Stimulated activated CD4-positive, alpha-beta T cell treated with anti-CD3 and anti-CD28 coated beads, Interleukin-12 subunit alpha, Interleukin-12 subunit beta, amount 100 ng/mL, for 4 hours (primary cell): ENCODE measurements at places on chromosomes 3 and 15.
A peak's percentile ranks its signal among the peaks of the same experiment; 100 is the strongest.

DNA sequence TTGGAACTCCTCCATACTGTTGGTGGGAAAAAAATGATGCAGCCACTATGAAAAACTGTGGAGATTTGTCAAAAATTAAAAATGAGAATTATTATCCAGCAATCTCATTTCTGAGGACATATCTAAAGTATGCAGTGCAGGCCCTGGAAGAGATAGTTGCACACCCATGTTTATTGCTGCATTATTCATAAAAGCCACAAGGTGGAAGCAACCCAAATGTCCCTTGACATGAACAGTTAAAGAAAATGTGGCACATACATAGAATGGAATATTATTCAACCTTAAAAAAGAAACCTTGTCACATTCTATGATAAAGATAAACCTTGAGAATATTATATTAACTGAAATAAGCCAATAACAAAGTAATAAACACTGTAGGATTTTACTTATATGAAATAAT lies 80.9 kb upstream of the ARHGEF26 start:
- DNase-seq = no peak

- DNase-seq = no peak
Measured at GRCh38 chr3:122627301-122627700, 49.9 kb downstream of the PARP15 start.

- no peak for DNase-seq
Measured at GRCh38 chr3:42661593-42662022, 8.1 kb downstream of the ZBTB47 start.

DNA sequence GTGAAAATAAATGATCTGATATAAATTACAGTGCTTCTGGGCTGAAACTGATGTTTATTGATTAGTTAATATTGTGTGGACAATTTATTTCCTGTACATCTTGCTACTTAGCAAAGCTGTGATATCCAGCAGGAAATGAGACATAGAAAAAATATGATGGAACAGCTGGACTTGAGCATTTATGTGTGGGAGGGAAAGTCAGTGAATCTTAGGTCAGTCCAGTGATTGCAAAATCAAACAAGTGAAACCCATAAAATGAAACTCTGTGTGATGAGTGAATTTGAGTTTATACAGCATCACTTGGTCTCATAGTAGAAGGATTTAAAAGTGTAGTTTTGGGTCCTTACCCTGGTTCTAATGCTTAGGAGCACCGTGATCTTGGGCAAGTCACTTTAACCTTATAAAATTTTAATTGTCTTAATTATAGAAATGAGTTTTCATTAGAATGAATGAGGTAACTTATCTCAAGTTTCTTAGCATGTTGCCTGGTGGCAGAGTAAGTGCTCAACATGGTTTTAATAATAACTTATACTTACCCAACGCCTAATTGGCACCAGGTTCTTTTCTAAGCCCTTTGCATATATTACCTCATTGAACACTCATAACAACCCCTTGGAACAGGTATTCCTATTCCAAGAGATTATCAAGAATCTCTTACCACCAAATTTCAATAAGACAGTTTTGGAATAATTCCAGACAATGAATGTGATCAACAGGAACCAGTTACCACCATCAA lies 194.6 kb downstream of the ADAMTSL3 start:
- no peak for DNase-seq

GRCh38 chr3:177787279-177788041 lies 590.2 kb upstream of the TBL1XR1 start:
- no peak for DNase-seq

DNA sequence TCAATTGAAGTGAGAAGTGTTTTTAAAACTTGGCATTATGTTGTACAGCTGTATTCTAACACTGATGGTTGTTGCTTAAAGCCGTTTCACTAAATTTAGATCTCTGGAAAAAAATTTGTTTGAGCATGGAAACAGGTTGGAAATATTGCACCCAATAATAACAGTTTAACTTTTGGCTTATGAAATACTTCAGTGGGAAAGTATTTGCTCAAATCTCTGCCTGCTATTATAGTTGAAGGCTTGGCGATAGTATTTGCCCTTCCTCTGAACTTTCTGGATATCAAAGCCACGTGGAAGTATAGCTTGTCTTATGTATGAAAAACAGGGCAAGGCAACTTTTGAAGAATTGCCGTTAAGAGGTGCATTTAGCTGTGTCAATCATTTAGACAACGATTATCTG lies 270.3 kb upstream of the LRRFIP2 start:
- no peak for DNase-seq

- DNase-seq = no peak
Measured at GRCh38 chr3:59878038-59878427, 828.2 kb upstream of the CFAP20DC start.

DNA sequence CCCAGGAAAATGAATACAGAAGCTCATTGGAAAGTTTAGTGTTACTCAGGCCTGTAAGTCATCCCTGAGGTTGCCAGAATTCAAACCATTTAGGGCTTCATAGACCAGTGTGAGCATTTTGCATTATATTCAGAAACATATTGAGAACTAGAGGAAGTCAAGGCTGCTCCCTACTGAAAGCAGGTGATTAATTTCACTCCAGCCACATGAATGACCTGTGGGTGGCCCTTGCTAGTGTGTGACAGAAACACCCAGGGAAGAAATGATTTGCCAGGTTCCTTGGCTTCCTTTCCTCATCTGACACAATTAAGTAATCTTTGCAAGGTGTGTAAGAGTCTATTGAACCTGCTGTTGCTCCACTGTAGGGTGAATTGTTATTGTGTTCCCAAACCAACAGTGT lies 61.8 kb downstream of the GAP43 start:
- no peak for DNase-seq

DNA sequence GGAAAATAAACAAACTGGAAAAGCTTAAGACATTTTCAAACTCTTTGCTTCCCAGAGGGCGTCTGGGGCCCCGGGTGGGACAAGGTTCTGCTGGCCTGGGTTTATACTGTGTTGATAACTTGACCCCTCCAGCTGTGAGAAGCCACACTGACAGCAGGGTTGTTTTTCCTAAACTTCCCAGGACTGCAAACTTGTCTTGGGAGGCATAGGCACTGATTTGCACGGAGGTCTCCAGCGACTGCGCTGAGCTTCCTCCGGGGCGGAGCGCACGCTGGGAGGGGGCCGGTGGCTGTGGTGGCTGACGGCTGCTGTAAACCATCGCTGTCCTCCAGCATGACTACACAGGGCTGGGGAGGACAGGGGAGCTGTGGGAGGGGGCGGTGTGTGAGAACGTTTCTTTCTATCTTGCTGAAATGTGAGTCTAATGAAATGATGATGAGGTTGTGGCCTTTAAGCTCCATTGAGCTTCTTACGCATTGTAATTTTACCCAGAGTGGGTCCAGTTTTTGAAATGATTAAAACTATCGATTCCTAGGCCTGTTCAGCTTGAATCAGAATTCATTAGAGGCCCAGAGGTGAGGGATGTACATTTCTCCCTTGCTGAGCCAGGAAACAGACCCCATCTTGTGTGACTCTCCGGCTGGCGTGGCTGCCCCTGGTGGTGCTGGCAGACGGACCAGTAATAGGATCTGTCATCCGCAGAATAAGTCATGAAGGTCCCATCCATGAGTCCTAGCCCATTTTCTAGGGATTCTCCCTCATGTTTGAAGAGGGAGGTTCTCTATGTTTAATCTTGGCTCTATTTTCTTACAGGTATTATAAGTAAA lies 40.5 kb upstream of the VPS8 start:
- DNase-seq = no peak

DNA sequence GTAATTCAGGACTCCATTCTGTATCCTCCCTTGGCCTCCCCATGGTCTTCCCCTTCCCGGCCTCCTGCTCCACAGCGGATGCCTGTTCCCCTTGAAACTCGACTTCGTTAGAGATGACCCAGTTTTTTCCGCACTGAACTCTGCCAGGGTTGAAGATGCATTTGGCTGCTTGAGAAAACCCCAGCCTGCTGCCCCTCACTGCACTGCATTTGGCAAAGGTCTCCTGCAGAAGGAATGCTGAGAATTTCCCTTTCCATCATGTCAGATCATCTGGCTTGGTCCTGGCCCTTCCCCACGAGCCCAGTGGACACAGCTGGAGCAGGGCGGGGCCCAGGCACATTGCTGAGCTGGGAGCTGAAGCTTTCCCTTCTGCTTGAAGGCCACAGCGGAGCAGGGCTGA lies 37.6 kb upstream of the RGMA start:
- no peak for DNase-seq

DNA sequence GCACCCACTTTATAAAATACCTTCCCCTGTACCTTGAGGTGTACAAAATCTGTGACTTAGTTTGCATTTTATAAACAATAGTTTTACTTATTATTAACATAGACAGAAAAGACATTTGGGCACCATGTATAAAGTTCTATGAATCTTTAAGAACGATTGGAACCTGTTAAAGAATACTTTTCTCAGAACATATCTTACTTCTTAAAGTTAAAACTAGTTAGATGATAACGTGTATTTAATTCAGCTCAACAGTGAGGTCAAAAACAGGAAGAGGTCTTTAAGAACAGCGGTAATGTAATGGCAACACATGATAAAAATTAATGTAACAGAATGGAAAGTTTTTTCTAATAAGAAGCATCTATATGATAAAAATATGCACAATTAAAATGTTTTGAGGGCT lies 25.0 kb downstream of the CPOX start:
- no peak for DNase-seq

GRCh38 chr3:44678480-44679116 lies 30.1 kb downstream of the ZNF35 start:
- DNase-seq = no peak

- no peak for DNase-seq
Measured at GRCh38 chr3:139473155-139473771, 3.1 kb downstream of the RBP2 start.

DNA sequence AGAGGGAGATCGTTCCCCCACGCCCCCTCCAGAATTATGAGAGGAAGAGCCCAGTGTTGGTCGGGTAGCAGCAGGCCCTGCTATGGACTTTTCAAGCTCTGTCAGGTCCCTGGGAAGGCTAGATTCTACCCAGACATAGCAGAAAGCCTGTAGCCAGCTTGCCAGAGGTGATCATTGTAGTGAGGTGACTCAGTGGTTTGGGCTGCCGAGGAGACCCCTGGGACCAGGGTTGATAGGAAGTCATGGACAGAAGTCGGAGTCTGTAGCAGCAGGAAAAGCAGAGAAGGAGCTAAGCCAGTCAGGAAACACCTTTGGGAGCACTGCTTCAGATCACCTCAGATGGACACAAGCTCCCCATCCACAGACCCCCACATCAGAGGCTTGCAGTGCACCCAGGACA lies 67.7 kb downstream of the CCNL1 start:
- no peak for DNase-seq

DNA sequence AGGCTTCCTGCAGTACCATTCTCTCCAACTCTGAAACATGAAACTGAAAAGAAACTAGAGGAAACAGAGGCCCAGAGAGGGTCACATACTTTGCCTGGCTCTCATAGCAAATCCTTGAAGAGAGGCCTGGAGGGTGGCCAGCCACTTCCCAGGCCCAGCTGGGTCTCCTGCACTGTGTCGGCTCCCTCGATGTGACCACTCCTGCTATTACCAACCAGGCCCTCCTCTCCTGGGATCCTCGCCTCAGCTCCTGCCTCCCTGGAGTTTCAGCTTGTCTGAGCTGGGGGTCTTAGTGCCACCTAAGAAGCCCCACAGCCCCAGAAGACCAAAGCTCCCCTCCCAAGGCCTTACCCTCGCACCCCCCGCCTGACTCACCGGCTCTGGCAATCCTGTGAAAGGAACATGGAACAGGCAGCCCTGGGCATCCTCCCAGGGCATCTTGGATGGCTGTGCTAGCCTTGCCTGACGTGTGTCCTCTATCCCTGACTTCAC lies 4.6 kb downstream of the LOXL1 start:
- DNase-seq = no peak

DNA sequence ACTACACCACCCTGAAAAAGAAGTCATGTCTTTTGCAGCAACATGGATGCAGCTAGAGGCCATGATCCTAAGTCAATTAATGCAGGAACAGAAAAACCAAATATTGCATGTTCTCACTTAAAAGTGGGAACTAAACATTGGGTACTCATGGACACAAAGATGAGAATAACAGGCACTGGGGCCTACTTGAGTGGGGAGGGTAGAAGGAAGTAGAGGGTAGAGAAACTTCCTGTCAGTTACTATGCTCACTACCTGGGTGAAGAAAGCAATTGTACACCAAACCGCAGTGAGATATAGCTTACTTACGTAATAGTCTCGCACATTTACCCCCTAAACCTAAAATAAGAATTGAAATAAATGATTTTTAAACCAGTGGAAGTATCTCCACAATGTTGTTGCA lies 480.5 kb upstream of the ARRDC4 start:
- no peak for DNase-seq

DNA sequence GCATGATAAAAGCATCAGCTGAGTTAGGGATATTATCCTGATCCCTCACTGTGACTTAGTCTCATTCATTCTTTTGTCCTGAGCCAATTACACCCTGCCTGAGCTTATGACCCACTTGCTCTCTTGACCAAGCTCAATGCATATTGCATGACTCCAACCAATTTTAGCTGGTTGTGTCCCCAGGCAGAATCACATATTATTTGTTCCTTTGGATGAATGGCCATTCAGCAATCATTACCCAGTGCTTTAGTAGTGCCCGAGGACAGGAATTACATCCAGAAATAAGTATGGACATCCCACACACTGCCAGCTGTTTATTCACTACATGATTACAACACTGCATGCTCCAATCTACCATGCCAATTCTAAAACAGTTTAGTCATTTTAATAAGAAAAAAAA lies 322.5 kb downstream of the ZBBX start:
- DNase-seq = no peak

DNA sequence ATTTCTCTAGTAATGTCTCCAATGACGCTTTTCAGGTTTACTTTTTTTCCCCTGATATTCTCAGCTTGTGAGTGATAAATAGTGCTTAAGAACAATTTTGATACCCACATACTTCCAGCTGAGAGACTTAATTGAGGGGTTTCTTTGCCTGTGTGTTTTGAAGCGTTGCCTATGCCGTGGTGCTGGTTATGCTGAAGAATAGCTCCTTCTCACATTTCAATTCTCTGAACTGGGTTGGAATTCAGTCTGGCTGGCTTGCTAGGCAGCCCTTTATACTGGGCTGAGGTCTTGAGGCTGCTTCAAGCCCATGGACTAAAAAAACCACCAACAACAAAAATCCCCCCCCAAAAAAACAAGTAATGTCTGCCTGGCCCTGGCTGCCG lies 87.4 kb downstream of the CHST2 start:
- no peak for DNase-seq

- DNase-seq = no peak
Measured at GRCh38 chr3:150107429-150108175, 136.9 kb upstream of the PFN2 start.

DNA sequence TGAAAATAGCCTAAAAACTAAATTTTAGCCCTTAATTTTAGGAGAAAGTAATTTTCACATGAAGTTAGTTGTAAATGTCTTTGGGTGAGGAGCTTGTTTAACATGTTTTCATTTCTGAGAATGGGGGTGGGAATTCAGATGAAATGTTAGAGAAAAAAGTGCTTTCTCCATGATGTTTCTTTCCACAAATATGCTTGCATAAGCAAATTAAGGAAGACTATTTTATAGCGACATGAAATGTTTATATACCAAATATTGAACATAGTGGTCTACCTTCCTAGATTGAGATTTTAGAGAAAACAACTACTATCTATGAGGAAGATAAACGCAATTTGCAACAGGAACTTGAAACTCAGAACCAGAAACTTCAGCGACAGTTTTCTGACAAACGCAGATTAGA lies 13.0 kb upstream of the RPLP1 start:
- DNase-seq = no peak

GRCh38 chr3:9552252-9552999 lies 1.2 kb downstream of the LHFPL4 start:
- peak; percentile 28 for DNase-seq
